ENCODE measurements at places on chromosomes 2 and 18.

DNA sequence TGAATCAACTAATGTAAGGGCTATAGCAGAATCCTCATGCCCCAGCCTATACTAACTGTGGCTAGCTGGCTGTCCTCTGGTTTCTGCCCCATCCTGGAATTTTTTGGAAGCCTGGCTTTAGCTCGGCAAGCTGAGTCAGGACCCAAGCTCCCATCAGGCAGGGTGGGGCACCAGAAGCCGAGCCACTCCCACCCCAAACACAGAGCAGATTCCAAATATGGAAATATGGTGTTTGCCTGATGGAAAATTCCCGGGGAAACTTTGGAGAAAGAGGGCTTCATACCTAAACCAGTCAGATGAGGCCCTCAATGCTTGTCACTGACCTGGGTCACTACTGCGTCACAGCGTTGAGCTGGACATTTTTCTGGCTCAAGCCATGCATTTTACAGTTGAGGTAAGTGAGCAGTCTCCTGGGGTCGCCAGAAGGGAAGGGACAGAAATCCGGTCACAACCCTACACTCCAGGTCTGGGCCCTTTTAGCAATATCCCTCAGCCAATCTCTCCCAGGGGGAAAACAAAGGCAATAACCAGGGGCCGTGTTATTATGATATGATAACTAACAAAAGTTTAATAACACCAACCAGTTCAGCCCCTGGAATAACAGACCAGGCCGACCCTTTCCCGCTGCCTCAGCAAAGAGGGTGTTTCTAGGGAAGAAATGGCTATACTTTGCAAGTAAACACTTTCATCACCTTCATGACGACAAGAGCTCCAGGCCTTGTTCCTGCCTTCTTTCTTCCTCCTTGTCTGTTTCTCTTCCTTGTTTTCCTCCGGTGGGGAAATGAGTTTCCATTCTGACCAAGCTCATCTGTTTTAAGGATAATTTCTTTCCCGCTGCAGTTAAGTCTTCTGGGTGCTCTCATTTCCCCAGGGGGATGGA, 37.7 kb downstream of the PSD4 start:
- no peak for DNase-seq

DNA sequence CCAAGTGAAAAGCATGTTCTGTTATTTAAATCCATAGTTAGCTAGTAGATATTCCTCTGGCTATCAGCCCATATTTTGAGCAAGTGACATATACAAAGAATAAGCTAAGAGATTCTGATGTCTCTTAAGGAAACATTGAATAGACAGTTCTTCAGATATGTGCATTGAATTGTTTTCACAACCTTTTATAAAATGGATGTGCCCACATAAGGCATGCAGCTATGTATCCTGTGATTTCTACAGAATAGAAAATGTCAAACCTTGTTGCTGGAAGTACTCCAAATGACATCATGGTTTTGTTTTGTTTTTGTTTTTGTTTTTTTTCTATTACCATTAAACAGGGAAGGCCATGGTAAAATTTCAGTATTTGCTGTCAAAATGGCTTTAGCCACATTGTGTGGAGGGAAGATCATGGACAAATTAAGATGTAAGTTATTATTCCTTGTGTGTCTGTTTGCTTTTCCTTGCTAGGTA, 95.8 kb downstream of the DTNA start:
- DNase-seq, result no peak

GRCh38 chr2:37228788-37229187, 2.6 kb downstream of the CEBPZ start:
- no peak for DNase-seq

DNA sequence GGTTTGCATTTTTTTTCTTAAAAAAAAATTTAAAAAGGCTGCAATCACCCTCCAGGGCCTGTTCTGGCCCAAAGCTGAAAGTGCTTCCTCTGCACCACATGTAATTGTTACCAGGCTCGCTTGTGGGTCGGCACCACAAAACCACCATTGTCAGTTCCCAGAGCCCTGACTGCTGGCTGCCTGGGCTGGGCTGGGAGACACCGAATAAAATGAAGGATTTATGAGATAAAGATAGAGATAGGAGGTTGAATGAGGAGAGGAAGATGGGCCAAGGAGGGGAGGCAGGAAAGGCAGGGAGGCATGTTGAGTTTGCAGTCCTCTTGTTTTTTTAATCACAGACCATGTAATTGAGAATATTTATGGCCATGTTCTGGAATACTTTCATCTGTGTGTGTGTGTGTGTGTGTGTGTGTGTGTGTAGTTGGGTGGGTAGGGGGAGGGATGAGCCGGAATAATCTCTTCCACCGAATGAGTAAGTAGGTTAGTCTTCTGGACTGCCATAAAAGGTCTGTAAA, 14.7 kb downstream of the NRP2 start:
- DNase-seq, result no peak

- no peak for DNase-seq
Measured at GRCh38 chr2:173961346-173961705, 3.8 kb downstream of the SP3 start.

GRCh38 chr2:71781695-71782228, 328.4 kb downstream of the DYSF start:
- no peak for DNase-seq

GRCh38 chr2:207926989-207927300, 98.4 kb downstream of the PLEKHM3 start:
- DNase-seq, result no peak

- DNase-seq, result peak; percentile 97
Measured at GRCh38 chr2:231464576-231465540, 574 bp upstream of the NCL start.

GRCh38 chr2:19899985-19900930, 1.5 kb downstream of the TTC32 start:
- peak; percentile 54 for DNase-seq

GRCh38 chr2:65765376-65765775, 333.0 kb upstream of the SPRED2 start:
- DNase-seq, result no peak

GRCh38 chr18:54742120-54742519, 86.2 kb upstream of the RAB27B start:
- DNase-seq, result no peak

GRCh38 chr18:62596145-62597005, 73.5 kb downstream of the ZCCHC2 start:
- no peak for DNase-seq

DNA sequence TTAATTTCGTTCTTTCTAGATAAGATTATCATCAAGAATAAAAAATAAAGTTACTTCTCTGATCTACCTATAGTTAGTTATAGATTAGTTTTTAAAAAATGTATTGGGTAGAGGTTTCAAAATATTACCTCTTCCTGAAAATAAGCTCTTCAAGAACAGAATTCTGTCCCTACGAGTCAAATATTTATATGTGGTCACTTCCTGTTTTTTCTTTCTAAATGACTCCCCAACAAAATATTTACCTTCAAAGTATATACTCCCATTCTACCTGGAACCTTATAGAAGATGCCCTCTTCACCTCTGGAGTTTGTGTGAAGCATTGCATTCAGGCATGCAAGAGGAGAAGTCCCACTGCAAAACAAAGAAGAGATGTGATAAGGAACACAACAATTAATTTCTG, 72.3 kb downstream of the ASXL2 start:
- no peak for DNase-seq

- DNase-seq, result no peak
Measured at GRCh38 chr2:7428454-7429204, 511.4 kb downstream of the RNF144A start.

GRCh38 chr2:15640784-15641183, 49.1 kb downstream of the DDX1 start:
- DNase-seq, result no peak

DNA sequence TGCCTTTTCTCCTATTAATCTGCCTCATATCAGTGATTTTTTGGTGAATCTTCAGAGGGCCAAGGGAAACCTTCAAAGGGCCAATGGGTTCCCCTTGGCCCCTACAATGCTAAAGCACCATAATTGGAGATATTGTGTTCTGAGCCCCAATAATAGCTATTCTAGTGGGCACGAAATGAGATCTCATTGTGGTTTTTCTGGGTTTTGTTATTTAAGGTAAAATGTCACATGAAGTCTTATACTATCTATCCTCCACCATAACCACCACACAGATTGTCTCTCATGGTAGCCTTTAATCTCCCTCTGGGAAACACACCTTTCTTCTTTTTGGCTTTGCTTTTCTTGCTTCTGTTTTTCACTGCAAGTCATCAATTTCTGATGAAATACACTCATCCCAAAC, 152.8 kb downstream of the B3GNT2 start:
- DNase-seq, result no peak

- no peak for DNase-seq
Measured at GRCh38 chr18:61851940-61852451, 40.8 kb downstream of the RNF152 start.

- no peak for DNase-seq
Measured at GRCh38 chr2:214543386-214543955, 132.6 kb downstream of the VWC2L start.

- DNase-seq, result no peak
Measured at GRCh38 chr18:55506074-55506473, 81.9 kb downstream of the TCF4 start.

DNA sequence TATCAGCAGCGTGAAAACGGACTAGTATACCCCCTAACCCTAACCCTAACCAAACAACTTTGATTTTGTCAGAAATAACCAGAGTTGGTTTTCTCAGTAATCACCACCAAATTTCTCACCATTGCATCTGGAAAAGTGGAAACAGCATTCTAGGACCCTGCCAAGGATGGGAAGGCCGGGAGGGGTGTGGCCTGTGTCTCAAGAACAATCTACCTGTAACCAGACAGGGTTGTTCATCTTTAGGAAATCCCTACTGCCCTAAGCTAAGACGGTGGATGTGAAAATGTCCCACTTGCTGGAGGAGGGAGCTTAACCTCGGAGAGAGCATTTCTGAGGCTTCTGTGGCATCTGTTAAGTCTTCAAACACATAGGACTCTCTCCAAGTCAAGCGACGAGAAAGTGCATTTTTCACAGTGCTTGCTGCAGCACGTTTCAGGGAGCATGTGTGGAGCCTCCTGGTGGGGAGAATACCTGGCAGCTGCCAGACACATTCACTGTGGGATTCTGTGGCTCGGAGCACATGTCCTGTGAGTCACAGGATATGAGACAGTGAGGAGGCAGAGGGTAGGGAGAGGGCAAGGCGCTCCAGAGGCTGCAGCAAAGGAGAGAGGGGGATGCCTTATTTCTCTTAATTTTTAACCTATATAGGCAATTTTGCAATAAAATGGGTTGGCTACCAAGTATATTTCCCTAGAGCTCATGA, 207.5 kb downstream of the SPP2 start:
- peak; percentile 29 for DNase-seq

DNA sequence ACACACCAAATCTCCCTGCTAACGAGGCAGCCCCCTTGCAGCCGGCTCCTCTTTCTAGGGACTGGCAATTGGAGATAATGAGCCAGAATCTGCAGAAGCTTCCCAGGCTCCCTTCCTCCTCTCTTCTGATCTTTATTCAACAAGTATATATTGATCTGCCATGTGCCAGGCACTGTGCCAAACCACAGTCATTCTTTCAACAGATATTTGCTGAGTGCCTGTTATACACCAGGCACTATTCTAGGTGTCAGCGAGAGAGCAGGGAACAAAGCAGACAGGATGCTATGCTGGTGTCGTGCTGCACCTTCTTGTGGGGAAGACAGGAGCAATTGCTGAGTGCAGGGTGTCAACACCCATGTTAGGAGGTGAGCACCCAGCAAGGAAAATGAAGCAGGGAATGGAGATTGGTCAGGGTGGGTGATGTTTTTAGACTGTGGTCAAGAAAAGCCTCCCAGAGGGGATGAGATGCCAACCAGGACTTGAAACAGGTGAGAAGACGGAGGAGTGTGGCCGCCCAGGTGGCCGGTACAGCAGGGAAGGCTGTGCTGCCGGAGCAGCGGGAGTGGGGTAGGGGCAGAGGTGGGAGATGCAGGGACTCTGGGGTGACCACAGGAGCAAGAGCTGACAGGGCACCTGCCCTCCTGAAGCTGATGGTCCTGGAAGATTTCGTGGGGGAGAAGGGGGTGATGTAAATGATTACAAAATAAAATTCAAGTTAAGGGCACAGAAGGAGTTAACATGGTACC, 307.6 kb upstream of the RAB12 start:
- DNase-seq, result no peak

GRCh38 chr2:150042500-150043171, 444.8 kb downstream of the RND3 start:
- no peak for DNase-seq

GRCh38 chr18:59218018-59218417, 1.9 kb upstream of the GRP start:
- DNase-seq, result no peak

GRCh38 chr2:38016219-38016618, 59.7 kb downstream of the CYP1B1 start:
- DNase-seq, result no peak

GRCh38 chr18:77701977-77702376, 452.3 kb downstream of the GALR1 start:
- DNase-seq, result no peak

DNA sequence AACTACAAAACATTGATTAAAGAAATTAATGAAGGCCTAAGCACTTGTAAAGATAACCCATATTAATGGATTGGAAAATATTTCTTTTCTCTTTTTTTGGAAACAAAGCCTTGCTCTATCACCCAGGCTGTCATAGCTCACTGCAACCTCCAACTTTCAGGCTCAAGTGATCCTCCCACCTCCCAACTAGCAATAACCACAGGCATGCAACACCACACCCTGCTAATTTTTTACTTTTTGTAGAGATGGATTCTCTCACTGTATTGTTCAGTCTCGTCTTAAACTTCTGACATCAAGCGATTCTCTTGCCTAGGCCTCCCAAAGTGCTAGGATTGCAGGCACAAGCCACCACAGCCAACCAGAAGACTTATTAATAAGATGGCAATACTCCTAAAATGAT, 73.4 kb upstream of the NDUFV2 start:
- DNase-seq, result no peak

- DNase-seq, result no peak
Measured at GRCh38 chr2:128594651-128594910, 275.9 kb upstream of the HS6ST1 start.

GRCh38 chr2:119691651-119692245, 12.7 kb downstream of the TMEM177 start:
- DNase-seq, result no peak

DNA sequence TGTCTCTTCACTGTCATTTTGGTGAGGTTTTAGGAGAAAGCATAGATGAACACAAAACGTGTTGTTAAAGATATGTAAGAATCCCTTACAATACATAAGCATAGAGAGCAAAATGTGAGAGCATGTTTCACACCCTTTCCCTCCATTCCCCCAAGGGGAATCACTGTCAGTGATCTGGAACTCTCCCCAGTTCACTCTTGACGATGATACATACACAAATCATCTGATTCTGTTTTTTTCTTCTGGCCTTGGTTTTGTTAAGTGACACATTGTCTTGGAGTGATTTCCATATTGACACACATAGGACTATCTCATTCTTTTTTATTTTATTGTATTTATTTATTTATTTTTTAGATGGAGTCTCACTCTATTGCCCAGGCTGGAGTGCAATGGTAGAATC, 53.7 kb upstream of the TANC1 start:
- DNase-seq, result no peak

DNA sequence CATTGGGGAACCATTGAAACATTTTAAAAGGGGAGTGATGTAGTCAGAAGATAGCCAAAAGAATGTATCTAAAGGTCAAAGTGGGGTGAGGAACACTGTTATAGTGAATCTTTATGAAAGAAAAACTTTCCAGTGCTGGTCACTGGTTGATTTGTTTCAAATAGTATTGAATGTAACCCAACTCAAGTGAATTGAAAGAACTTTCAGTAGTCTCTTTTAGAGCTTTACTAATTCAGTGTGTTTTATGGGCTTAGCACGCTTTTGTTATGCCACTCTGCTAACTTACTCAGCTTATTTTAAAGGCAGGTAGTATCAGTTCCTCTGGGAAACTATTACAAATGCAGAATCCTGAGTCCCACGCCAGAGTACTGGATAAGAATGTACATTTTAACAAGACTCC, 57.3 kb downstream of the GTF2A1L start:
- DNase-seq, result no peak

GRCh38 chr18:49716035-49716434, 97.3 kb downstream of the ACAA2 start:
- no peak for DNase-seq
